NCI-H510A (cell line): ENCODE measurements at places on chromosomes 13 and 19.

- DNase-seq: no peak
Measured at GRCh38 chr13:60756306-60756705, 359.3 kb downstream of the TDRD3 start.

- no peak for DNase-seq
Measured at GRCh38 chr19:49912965-49913685, 15.9 kb upstream of the ATF5 start.

- DNase-seq: no peak
Measured at GRCh38 chr19:44345959-44346358, 10.5 kb downstream of the ZNF112 start.

DNA sequence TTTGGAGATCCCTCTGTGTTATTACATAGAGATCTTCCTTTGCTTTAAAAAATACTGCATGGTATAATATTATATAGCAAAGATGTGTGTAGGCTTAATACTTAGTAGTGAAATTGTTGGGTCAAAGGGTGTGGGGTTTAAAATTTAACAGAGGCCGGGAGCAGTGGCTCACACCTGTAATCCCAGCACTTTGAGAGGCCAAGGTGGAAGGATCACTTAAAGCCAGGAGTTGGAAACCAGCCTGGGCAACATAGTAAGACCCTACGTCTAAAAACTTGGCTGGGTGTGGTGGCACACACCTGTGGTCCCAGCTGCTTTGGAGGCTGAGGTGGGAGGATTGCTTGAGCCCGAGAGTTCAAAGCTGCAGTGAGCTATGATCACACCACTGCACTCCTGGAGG lies 22.3 kb upstream of the CEBPA start:
- DNase-seq: no peak

DNA sequence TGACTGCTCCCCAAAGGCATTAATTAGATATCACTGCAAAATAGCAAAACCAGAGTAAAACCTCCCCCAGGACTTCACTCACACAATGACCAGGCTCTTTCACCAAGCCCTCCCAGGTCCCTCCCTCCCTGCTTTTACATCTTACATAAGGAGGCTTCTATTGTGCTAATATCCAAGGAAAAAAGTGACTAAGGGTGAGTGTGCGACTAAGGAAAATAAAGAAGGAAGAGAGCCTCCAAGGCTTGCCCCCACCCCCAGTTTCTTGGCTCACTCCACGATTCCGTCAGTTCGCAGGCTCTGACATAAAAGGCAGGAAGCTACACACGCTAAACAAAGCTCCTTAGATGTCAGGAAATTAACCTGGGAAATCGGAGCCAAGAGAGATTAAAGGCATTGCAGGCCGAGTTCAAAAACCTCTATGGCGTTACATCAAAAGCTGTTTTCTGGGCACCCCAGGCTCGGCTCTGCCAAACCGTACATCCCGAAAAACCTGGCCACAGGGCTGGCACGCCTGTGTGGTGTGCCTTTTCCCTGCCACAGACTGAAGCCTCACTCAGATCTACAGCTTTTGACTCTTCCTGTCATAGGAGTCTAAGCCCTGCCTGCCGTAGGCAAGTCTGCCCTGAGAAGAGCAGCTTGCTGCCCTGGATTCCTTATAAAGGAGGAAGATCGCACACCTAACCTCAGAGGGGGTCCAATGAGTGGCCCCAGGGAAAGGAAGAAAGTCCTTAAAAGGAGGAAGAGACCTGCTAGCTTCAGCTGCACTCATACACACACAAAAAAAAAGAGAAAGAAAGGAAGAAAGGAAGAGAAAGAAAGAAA lies 67.0 kb upstream of the SERP2 start:
- no peak for DNase-seq

DNA sequence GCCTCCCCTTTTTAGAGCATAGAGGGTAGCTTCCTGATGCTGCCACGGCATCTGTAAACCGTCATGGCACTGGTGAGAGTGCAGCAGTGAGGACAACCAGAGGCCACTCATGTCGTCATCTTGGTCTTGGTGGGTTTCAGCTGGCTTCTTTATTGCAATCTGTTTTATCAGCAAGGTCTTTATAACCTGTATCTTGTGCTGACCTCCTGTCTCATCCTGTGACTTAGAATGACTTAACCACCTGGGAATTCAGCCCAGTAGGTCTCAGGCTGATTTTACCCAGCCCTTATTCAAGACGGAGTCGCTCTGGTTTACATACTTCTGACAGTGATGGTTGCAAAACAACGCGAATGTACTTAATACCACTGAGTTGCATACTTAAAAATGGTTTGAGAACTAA lies 14.4 kb upstream of the FBN3 start:
- DNase-seq: no peak

GRCh38 chr13:59210543-59210942 lies 953.2 kb downstream of the DIAPH3 start:
- DNase-seq: no peak

GRCh38 chr19:2653710-2654707 lies 48.5 kb downstream of the GNG7 start:
- DNase-seq: no peak

DNA sequence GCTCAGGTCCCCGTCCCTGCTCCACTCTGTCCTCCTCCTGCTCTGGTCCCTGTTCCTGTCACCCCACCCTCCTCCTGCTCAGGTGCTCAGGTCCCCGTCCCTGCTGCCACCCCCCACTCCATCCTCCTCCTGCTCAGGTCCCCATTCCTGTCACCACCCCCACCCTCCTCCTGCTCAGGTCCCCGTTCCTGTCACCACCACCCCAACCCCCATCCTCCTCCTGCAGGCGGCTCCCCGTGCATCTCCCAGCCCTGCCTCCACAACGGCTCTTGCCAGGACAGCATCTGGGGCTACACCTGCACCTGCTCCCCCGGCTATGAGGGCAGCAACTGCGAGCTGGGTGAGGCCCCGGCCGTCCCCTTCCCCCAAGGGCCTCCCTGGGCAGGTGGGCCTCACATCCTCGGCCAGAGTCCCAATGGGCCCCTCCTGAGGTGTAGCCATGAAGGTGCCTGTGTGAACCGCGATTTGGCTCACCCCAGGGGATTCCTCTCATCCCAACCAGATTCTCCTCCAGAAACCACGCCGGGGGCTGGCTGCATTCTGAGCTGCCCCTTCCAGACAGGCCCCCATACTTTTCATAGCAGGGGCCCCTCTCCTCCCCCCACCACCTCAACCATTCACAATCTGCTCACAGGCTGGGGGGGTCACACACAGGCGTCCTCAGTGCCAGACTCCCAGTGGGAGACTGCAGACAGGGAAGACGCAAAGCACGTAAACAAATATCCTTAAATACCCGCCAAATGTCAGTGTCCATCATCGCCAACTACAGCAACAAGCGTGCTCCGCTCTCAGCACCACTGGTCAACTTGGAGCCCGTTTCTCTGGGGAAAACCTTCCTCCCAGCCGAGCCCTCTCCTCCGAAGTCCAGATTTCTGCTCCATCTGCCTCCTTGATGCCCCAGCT lies 4.6 kb downstream of the PROZ start:
- DNase-seq: no peak

DNA sequence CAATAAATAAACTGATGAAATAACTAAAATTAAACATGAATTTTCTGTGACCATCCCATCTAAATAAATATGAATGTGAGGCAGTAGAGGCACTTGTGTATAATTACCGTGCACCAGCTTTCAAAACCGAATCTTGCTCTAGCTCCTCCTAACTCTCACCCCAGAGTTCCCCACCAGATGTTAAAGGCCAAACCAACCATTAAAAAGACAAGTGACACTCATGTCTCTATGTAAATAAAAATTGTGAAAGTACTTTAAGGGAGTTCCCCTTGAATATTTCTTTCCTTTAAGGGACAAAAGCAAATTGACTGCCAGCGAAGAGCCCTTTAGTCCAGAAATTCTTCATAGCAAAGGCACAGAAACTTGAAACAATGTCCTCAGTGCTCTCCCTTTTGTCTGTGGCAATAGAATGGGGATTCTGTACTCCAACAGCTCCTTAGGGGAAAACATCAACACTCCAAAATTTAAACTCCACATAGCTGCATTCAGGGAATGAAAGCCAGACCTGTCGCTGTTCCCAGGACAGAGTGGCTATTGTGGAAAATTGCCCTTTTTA lies 101.7 kb upstream of the SOX21 start:
- peak; percentile 49 for DNase-seq

GRCh38 chr13:92573467-92574057 lies 653.0 kb upstream of the GPC6 start:
- DNase-seq: peak; percentile 5

GRCh38 chr19:57807541-57807940 lies 7.2 kb downstream of the ZNF552 start:
- no peak for DNase-seq

- DNase-seq: no peak
Measured at GRCh38 chr13:28991764-28992163, 171.6 kb downstream of the MTUS2 start.
